Cardiac septum (tissue), 1 donor: ENCODE measurements at places on chromosomes 13 and 19. TPM values are rescaled to one million over a fixed set of nuclear protein-coding genes. Genes with fewer than 3 reads are reported as not detected.

GRCh38 chr19:39074205-39074692 lies 9.9 kb upstream of the ACP7 start:
- no peak for DNase-seq

GRCh38 chr19:1135454-1135853 lies 31.7 kb downstream of the GPX4 start:
- no peak for DNase-seq

DNA sequence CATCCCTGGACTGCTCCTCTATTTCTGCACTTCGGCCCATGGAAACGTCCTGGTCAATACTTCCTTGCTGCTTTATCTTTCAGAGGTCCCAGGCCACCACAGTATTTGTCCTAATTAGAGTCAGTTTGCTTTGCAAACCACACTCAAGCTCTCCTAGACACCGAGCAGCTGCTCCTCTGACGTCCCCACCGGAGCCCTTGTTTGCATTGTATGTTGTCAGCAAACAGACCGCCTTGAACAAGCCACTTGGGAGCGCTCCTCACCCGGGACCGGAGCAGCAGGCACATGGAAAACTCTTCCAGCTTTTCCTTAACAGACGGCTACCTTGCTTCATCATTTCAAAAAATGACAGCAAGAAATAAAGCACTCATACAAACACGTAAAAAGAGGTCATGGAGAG lies 51.5 kb upstream of the GTF3A start:
- DNase-seq, result no peak

DNA sequence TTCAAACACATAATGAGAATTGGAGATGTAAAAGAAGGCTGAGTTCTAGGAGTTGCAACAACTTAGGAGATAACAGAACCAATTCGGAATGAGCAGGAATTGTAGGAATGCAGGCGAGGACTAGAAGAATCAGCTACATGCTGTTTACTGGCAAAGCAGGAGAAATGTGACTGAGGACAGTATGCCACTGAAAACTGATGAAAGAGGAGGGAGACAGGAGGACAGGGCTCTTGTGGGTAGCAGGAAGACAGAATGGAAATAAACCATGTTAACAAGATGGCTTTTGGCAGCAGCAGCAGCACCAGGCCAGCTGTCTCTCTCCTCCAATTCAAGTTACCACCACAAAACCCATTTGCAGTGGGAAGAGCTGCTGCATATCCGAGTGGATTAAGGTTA lies 91.0 kb upstream of the SLC15A1 start:
- no peak for DNase-seq

DNA sequence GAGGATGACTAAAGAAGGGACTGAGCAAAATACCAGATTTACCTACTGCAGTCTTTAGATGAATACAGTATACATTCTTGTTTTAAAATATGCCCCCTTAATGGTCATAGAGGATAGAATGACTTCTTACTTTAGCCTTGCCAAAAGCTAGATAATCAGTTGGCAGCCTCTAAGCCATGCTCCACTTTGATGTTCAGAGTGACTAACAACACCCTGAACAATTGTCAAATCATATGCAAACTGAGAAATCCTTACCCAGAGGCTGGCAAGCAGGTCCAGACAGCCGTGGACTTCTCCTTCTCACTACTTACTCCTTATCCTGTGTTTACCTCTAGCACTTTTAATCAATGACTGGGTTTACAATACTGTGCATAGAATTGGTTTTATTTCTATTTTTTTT lies 23.6 kb upstream of the PHF11 start:
- DNase-seq, result no peak

DNA sequence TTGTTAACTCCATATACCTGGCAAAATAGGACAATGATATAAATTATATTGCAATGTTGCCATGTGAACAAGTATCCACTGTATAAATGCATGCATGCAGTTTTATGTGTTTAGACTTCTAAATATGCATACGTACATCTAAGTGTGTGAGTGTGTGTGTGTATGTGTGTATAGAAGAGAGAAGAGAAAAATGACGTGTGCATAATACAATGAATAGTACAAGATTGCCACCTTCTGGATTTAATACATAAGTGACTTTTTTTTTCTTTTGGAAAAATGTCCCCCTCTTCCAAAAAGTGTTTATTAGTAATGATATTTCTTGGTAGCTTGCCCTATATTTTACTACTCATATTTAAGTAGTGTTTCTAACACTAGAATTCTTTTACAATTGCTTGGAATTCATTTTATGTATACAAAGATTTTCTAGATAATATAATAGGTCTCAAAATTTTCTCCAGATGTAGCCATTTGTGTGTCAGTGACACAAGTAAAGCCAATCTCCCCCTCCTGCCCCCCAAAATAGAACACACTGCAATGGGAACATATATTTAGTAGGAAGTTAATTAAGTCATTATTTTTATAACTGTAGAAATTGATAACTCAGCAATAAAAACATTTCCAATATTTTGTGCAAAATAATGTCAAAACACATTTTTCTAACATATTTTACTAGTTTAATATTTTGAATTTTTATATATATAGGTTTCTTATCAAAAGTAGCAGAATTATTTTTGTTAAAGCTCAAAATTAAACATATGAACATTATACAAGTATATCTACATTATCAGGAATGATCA lies 783.3 kb upstream of the ATXN8OS start:
- DNase-seq, result no peak

DNA sequence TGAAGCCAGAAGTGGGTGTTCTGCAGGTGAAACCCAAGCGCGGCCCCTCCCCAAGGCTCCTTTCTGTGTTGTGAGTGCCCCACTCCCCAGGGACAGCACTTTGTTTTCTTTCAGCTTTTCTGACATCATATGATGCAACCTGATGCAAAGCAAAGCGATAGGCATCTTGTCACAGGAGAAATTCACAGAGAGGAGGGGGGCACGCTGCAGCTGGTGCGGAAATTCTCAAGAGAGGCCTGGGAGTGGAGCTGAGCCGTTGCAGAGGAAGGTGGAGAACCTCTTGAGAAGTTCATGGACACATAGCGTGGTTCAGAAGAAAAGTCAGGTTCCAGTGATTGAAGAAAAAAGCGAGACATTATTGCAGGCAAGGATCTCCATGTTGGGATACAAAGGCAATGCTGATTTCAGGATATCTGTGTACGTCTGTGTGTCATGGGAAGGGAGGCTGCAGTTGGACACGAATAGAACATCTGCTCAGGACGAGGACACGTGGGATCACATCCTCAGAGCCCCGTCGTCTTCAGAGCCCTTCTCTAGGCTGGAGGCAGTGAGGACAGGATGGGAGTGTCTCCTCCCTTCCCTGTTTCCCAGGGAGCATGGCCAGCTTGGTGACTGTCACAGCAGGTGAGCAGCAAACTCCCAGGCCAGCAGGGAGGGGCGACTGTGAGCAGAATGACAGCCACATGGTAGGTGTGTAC lies 79.2 kb downstream of the IRS2 start:
- DNase-seq, result no peak

DNA sequence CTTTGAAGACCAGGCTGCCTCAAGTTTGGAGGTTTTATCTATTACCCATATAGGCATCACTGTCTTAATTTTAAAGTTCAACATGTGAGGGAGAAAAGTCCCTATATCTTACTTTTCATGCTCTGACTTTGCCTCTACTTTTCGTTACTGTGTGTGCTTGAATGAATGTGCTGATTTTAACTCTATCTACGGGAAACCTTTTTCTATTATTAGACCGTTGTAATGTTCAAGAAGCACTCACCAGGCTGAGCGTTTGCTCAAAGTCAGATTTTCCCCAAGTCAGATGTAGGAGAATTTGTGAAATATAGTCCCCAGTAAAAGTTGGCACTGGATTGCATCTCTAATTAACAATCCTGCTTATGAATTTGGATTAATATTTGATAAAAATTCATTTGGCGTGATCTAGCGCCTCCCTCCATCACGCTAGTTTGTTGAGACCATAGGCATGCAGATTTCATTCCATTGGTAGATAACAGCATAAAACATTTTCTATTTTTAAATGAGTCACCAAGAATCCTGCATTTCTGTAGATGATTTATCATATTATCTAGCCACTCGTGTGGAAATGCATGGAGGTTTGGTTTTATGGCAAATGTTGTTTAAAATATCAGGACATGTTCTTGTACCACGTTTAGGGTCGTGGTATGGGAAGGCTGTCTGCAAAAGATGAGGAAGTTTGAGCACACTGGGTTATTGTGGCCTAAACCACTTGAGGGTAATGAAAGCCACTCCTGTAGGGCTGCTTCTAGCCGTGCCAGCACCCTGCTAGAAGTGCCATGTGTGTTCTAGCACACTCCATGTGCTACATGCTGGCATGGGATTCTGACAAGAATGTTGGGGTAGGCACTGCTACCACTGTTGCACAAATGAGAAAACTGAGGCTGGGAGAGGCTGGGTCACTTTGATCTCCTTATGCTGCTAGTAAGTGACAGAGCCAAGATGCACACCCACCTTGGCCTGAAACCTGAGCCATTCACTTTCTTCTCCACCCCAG lies 179.4 kb downstream of the FGF9 start:
- no peak for DNase-seq

GRCh38 chr19:7908742-7909461 lies 5.2 kb downstream of the MAP2K7 start:
- no peak for DNase-seq

DNA sequence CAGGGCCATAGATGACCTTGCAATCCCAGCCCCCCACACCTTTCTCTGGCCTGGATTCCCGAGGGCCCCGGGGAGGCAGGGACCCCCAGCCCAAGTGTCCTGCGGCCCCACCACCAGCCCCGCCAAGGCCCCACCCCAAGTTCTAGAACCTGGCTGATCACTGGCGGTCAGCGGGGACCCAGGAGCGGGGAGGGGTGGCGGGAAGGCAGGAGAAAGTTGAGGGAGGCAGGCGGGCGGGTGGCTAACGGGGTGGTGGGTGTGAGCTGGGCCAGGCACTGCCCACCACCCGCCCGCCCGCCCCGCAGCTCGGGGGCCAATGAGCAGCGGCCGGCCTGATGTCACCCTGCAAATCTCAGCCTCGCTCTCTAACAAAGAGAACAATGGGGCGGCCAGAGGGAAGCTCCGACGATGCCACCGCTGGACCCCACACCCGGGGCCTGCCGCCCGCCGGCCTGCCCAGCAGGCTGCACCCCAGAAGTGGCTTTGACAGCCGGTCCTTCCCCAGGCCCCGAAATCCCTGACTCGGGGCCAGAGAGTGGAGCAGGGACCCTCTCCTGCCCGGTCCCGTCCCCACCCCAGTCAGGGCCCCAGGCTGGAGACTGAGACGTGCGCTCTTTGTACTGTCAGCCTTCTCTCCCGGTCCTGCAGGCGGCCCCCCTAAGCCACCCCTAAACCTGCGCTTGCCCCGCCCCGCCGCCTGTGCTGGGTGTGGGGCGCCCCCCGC lies 1.6 kb downstream of the MEX3D start:
- no peak for DNase-seq

DNA sequence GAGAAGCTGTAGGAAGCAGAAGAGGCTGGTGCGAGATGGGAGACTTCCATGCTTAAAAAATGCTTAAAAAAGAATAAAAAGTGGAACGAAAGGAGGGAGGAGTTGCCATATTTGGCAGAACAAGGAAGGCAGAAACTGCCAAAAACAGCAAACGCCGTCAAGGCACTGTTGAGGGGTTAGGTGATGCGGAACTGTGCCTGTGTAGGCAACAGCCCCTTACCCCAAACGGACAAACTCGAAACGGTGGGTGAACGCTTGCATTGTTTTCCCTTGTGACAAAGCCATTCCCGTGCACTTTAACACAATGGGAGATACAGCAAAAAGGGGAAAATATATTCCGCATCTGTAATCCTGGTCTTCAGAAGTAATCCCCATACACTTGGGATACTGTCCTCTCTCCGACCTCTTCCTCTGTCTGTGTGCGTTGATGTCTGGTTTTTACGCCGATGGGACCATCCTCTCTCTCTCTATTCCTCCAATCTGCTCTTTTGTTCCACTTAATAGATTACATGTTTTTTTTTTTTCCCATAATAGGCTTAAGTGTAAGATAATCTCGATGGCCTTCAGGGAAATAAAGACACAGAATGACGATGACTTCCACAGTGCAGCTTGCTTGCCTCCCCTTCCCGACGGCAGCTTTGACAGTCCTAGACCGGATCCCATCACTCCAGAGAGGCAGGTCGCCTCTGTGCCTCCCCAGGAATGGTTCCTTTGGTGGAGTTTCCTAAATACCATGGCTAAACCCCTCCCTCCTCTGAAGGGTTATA lies 132.7 kb upstream of the RNF113B start:
- no peak for DNase-seq

GRCh38 chr13:27168086-27168485 lies 3.5 kb downstream of the USP12 start:
- no peak for DNase-seq

DNA sequence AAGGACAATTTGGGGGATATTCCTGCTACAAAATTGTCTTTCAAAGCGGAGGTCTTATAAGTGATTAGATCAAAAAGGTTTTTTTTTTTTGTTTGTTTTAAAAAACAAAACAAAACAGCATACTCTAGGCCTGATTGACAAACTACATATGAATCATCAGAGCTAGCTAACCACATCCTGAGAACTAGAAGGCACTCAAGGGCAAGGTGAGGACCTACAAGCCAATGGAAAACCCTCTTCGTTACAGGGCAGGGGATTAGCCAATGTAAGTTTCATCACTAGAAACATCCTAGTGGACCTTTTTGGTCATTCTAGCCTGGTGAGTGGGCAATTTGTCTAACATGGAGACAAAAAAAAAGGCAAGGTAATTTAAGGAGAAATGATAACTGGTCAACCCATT lies 428.6 kb downstream of the RFC3 start:
- no peak for DNase-seq

DNA sequence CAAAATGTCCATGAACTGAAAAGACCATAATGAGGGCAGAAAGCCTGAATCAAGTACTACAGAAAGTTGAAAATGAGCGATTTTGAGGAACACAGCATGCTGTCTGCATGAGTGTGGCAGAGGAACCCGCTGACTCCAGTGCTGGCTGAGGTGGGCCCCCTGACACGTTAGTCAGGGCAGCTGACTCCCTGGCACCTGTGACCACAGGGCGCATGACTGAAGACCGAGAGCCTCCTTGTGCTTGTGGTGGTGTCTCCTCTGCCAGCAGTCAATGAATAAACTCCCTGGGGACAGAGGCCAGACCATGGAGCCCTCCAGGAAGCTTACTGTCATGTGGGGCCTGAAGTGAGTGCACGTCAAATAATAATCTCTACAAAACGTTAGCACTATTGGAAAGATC lies 38.4 kb upstream of the VSTM2B start:
- DNase-seq, result peak; percentile 46

- DNase-seq, result peak; percentile 54
These were observed 26.8 kb downstream of the RASA3 start for GRCh38 chr13:114105521-114106225.

DNA sequence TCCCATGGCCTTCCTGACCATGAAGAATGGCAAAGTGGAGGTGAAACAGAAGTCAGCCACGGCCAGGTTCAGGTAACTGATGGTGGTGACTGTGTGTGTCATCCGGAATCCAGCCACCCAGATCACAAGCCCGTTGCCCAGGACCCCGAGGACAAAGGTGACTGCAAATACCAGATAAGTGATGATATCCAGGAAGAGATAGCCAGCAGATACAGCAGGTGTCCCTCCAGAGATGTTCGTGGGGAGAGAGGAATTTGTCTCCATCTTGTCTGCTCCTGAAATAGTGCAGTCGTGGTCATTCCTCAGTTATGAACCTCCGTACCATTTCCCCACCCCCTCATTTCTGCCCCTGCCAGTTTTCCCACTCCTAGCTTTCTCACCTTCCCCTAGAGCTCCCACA lies 4.9 kb downstream of the FPR1 start:
- no peak for DNase-seq

GRCh38 chr13:59674616-59675015 lies 489.1 kb downstream of the DIAPH3 start:
- DNase-seq, result no peak

PRR36 gene
- total RNA-seq, result 0.13 TPM

CYP2A7 gene
- not detected for total RNA-seq

STOML3 gene
- total RNA-seq, result not detected

B3GNT8 gene
- 3.9 TPM for total RNA-seq

ACP7 gene
- not detected for total RNA-seq

PEG3 gene
- 7.2 TPM for total RNA-seq
